ENCODE measurements at places on chromosomes 4 and X. TPM values are rescaled to one million over a fixed set of nuclear protein-coding genes. Genes with fewer than 3 reads are reported as not detected.

Gene CCDC160
- 0.38 TPM for total RNA-seq

Gene HHIP
- 172 TPM for total RNA-seq

Gene ARMCX4
- 14.3 TPM for total RNA-seq

GRCh38 chr4:14054391-14054790 is 426.9 kb upstream of the BOD1L1 start:
- no peaks in the 10 kb centered on the region for H3K36me3 ChIP-seq
- H3K27me3 ChIP-seq, result no peaks in the 10 kb centered on the region
- H3K4me3 ChIP-seq, result no peak overlapping the region
- no peak for DNase-seq
- H3K4me1 ChIP-seq, result no peaks in the 10 kb centered on the region
- H3K27ac ChIP-seq, result no peak overlapping the region

GRCh38 chr4:151429957-151430570 is 21.1 kb downstream of the FHIP1A start:
- H3K4me1 ChIP-seq, result no peaks in the 10 kb centered on the region
- DNase-seq, result no peak
- no peaks in the 10 kb centered on the region for H3K36me3 ChIP-seq
- H3K27ac ChIP-seq, result no peak overlapping the region
- H3K27me3 ChIP-seq, result no peaks in the 10 kb centered on the region

GRCh38 chr4:172220679-172221078 is 407.5 kb downstream of the GALNTL6 start:
- H3K36me3 ChIP-seq, result no peaks in the 10 kb centered on the region
- H3K27me3 ChIP-seq, result no peaks in the 10 kb centered on the region
- no peaks in the 10 kb centered on the region for H3K4me1 ChIP-seq

GRCh38 chr4:27764526-27764837 is 903.8 kb downstream of the STIM2 start:
- no peak overlapping the region for H3K27ac ChIP-seq
- H3K4me1 ChIP-seq, result no peaks in the 10 kb centered on the region
- H3K27me3 ChIP-seq, result no peaks in the 10 kb centered on the region
- no peak for DNase-seq

DNA sequence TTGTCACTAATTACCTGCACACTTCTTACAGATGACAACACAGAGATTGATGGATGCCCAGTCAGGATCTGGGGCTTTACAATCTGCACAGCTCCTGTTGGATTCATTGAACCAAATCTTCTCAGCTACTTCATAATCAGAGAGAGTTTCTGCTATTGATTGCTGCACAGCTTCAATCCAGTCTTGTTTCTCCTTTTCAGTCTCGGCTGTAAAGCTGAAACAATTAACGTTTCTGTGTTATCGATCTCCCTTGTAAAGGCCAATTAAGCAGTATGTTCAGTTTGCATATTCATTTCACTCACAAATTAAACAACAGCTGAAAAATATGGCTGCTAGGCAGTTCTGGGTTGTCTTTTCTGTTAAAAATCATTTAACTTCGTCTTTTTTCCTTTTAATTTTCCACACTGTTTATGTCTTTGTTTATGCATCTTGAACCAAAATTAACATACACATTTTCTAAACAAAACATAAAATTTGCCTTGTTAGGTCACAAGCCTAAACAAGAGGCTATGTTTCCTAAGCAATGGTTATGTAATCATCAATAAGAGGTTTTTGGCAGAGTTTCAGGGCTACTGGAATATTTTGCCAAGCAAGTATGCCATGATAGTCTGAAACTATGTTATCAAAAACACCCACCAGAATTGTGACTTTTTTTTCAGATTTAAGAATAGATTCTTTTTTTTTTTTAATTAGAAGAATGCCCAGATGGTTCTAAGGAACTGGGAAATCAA is 79.2 kb downstream of the ARAP2 start:
- H3K27ac ChIP-seq, result no peak overlapping the region
- DNase-seq, result no peak
- H3K27me3 ChIP-seq, result no peaks in the 10 kb centered on the region
- H3K4me1 ChIP-seq, result no peaks in the 10 kb centered on the region

DNA sequence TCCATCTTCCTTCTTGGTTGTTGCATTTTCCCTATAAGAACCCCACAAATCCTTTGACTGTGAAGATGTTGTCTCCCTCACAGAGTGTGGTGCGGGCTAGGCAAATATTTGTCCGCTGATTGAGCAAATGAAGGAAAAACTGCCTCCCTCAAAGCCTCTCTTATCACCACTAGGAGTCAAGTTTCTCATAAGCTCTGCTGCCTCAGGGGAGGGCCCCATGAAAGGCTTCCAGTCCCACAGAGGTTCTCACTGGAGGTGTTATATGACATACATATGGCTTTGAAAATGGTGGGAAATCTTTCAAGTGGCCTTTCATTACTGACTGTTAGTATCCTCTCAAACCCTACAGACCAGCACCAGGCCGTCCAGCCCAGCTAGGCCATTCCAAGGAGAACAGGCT is 9.3 kb downstream of the VGLL1 start:
- no peaks in the 10 kb centered on the region for H3K36me3 ChIP-seq
- DNase-seq, result no peak
- H3K4me3 ChIP-seq, result no peak overlapping the region
- H3K27me3 ChIP-seq, result no peaks in the 10 kb centered on the region
- no peaks in the 10 kb centered on the region for H3K4me1 ChIP-seq

- no peaks in the 10 kb centered on the region for H3K27me3 ChIP-seq
- no peak overlapping the region for H3K27ac ChIP-seq
- H3K36me3 ChIP-seq, result no peaks in the 10 kb centered on the region
- H3K4me3 ChIP-seq, result no peak overlapping the region
- peaks cover 1% of the 10 kb centered on the region for H3K4me1 ChIP-seq
- DNase-seq, result no peak
Measured at GRCh38 chr4:76238236-76238635, 13.3 kb upstream of the FAM47E start.

DNA sequence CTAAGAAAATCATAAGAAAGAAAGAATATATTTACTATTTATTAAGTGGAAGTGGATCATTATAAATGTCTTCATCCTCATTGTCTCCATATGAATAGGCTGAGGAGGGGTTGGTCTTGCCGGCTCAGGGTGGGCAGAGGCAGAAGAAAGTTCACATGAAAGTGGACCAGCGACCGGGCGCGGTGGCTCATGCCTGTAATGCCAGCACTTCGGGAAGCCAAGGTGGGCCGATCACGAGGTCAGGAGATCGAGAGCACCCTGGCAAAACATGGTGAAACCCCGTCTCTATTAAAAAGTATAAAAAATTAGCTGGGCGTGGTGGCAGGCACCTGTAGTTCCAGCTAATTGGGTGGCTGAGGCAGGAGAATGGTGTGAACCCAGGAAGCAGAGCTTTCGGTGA is 1145.4 kb downstream of the STIM2 start:
- H3K4me3 ChIP-seq, result no peak overlapping the region
- H3K27me3 ChIP-seq, result no peaks in the 10 kb centered on the region
- H3K27ac ChIP-seq, result no peak overlapping the region
- no peak for DNase-seq
- H3K4me1 ChIP-seq, result no peaks in the 10 kb centered on the region

- DNase-seq, result no peak
- H3K27me3 ChIP-seq, result no peaks in the 10 kb centered on the region
- H3K36me3 ChIP-seq, result no peaks in the 10 kb centered on the region
- no peak overlapping the region for H3K27ac ChIP-seq
- H3K4me1 ChIP-seq, result no peaks in the 10 kb centered on the region
Measured at GRCh38 chrX:111283446-111283845, 13.2 kb upstream of the CAPN6 start.

DNA sequence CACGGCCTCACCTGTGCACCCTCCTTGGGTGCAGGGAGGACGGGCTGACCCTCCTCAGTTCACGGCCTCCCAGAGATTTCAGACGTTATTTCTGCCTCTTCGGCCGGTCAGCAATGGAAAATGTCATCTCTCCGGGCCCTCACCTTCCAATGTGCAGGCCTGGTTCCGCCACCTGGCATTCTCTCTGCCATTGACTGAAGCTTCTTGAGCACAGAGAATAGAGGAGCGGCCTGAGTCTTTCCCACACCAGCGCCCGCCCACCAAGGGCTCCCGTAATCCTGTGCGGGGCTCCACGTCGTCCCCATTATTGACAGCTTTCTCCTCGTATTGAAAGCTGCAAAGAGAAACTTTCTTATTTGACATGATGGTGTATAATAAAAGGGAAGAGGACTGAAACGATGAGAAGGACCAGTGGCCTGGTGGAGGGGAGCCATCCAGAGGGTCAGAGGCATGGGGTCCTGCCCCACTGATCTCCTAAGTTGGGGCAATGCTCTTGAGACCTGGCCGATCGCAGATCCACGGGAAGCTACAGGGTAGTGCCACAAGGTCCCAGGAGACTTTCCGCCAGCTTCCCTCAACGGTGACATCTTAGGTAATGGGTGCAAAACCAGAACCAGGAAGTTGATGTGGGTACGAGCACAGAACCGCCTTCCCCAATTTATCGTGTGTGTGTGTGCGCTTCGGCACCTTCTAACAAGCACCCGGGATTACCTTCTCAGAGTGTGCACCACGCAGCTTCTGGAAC is 20.6 kb downstream of the HTRA3 start:
- H3K27ac ChIP-seq, result no peak overlapping the region
- H3K4me3 ChIP-seq, result no peak overlapping the region
- peak; percentile 17 for DNase-seq
- H3K36me3 ChIP-seq, result no peaks in the 10 kb centered on the region
- H3K4me1 ChIP-seq, result no peaks in the 10 kb centered on the region

- H3K27ac ChIP-seq, result no peak overlapping the region
- H3K4me3 ChIP-seq, result no peak overlapping the region
- no peaks in the 10 kb centered on the region for H3K4me1 ChIP-seq
- no peaks in the 10 kb centered on the region for H3K27me3 ChIP-seq
- no peaks in the 10 kb centered on the region for H3K36me3 ChIP-seq
Measured at GRCh38 chr4:72286185-72286584, 254.4 kb downstream of the NPFFR2 start.

DNA sequence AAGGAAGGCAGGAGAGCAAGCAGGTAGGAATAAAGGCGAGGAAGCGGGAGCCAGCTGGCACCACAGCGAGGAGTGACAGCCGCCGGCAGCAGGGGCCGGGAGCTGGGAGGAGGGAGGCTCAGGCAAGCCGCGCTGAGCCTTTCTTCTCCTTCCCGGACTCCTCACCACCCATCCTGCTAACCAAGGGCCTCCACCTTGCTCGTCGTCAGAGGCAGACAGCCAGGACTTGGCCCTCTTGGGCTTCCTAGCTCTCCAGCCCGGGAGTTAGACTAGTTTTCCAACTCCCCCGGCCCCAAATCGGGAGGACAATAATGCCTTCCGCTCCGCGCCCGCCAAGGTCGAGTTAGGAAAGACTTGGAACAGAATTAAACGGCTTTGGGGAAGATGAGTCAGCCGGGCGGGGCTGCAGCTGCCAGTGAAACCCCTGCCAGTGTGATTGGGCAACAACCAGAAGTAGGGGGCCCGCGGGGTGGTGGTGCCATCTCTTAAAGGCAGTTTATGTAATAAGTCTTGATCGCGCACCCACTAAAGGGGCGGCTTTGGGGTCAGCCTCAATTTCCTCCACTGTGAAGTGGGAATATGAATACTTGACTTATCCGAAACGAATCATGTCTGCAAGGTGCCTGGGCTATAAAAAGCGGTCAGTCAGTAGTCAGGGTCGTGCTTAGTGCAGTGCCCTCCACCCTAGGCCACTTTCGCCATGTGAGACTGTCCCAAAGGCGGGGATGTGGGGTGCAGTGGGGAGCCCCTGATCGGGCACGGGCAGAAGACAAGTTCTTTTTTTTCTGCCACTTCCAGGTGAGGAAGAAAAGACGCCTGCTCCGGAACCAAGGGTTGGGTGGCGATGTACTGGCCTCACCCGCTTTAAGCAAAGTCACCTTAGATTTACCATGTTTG is 6.7 kb upstream of the HSD17B10 start:
- peak overlapping the region; percentile 48 for H3K4me3 ChIP-seq
- H3K27me3 ChIP-seq, result no peaks in the 10 kb centered on the region
- no peaks in the 10 kb centered on the region for H3K36me3 ChIP-seq
- peaks cover 12% of the 10 kb centered on the region for H3K4me1 ChIP-seq

Measured in lower lobe of right lung (tissue), 2 donors.